ENCODE measurements at places on chromosomes 2 and 18.

DNA sequence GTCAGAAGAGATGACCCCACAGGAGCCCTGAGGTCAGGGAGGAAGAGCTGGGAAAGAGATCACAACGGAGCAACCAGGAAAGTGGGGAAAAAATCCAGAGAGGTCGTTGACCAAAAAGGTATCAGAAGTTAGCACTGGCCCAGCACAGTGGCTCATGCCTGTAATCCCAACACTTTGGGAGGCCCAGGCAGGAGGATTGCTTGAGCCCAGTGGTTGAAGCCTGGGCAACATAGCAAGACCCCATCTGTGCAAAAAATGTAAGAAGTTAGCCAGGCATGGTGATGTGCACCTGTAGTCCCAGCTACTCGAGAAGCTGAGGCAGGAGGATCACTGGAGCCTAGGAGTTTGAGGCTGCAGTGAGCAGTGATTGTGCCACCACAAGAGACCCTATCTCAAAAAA is 121.5 kb downstream of the GBX2 start:
- DNase-seq = no peak

- DNase-seq = no peak
Observed at GRCh38 chr2:151363709-151364108, 6.3 kb downstream of the TNFAIP6 start.

GRCh38 chr2:130372055-130372832 is 16.4 kb downstream of the PTPN18 start:
- peak; percentile 95 for DNase-seq

- no peak for DNase-seq
Observed at GRCh38 chr2:120815292-120815691, 79.6 kb downstream of the GLI2 start.

DNA sequence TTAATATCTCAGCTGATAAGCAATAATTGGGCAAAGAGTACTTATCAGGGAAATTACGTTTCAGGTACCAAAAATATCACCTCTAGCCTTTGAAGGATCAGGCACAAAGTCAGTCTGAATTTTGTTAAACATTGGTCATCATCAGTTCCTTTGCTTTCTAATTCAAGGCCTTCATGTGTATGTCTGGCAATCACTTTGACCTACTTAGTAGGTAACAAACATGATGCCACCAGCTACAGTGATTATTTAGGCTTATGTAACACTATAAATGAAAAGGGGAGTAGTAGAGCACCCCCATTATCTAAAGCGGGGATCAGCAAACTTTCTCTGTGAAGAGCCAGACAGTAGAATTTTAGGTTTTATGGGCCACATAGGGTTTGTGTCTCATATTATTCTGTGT is 75.1 kb downstream of the RTN4 start:
- no peak for DNase-seq

DNA sequence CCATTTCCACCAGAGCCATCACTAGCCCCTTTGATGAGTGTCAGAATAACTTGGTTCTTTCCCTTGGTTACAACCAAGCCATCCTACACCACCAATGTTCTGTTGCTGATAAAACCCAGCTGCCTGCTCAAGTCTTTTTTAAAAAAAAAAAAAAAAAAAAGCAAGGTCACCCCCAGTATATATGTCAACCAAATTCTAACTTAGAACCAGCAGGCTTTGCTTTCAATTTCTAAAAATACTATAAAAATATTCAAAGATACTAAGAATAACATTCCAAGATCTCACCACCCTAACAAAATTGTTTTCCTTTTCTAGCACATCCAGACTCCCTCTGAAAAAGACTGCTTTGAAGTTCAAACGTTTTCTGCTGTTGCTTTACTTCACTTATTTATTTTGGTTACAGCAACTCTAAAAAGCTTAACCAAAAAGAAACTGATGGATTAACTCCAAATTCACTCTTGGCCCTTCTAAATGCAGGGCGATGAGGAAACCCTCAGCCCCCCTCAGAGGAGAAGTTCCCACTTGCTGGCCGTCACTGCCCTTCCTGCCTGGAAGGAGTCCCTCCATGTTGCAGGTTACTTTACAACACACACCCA is 10.9 kb downstream of the UXS1 start:
- no peak for DNase-seq
